Stimulated activated CD8-positive, alpha-beta memory T cell treated with anti-CD3 and anti-CD28 coated beads, Interleukin-7, amount 100 ng/mL, for 4 hours (primary cell): ENCODE measurements at places on chromosomes 16 and 17.

DNA sequence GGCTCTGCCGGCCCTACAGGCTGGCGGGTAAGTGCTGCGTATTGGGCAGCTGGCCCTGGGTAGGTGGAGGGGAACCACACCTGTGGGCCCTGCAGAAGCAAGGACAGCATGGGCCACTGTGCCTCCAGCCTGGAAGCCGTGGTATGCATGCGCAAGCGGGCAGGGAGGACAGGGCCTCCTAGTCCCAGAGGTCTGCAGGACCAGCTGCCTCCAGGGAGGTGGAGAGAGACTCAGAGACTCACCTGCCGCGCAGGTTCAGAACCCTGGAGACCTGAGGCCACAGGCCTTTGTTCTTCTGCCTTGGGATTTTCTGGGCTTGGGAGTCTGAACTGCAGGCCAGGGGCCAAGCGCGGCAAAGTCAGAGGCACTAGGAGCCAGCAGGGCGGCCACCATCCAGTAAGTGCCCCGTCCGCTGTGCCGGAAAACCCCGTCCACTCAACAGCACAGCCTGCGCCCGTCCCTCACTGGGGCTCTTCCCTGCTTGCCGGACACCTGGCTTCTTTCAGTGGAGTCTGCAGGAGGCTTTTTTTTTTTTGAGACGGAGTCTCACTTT is 8.8 kb upstream of the RAB40C start:
- DNase-seq = no peak

- no peak for DNase-seq
Observed at GRCh38 chr17:19363460-19364035, 1.0 kb upstream of the B9D1 start.

- no peak for DNase-seq
Observed at GRCh38 chr17:78211032-78211431, 3.0 kb upstream of the BIRC5 start.

DNA sequence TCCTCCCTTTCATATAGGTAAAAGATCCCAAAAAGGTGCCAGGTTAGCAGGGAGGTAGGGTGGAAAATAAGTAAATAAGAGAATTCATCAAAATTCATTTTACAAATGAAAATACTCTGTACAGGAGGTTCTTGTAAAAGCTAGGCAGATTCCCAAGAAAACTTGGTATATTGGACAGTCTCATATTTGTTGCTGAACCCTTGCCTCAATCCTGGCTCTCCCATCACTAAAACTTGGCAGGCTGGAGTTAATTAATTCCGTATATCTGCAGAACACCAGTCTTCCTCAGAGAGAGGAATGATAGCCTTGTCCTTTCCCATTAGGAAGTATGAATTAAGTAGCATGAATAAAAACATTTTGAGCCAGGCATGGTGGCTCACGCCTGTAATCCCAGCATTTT is 66.2 kb upstream of the MTMR4 start:
- DNase-seq = no peak

DNA sequence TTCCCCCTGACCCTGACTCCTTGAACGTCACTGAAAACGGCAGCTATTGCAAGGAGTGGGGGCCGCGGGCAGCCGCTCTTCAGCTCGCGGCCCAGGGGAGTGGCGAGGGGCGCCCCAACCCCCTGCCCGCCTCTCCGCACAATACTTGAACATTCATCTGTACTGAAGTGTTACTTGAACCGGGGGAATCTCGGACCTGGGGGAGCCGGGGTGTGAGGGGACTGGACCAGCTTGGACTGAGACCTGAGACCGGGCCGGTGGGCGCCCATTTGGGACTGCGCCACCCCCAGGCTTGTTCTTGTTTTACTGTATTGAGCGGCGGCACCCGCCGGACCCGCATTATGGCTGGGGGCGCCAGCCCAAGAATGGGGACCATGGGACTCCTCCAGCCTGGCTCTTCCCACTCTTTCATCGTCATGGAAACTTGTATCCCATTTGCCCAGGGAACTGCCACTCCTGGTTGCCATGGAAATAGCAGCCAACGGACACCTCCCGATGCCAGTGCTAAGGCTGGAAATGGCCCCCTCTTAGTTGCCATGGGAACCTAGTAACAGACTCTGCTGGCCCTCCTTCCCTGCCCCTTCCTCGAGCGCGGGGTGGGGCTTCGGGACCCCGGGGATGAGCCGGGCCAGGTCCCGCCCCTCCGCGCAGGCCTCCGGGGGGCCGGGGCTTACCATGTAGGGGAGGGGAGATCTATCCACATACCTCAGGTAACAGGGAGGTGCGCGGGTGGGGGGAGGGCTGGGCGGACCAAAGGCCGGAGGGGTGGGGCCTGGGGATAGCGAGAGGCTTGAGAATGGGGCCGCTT is 805 bp upstream of the ORAI3 start:
- DNase-seq = no peak

DNA sequence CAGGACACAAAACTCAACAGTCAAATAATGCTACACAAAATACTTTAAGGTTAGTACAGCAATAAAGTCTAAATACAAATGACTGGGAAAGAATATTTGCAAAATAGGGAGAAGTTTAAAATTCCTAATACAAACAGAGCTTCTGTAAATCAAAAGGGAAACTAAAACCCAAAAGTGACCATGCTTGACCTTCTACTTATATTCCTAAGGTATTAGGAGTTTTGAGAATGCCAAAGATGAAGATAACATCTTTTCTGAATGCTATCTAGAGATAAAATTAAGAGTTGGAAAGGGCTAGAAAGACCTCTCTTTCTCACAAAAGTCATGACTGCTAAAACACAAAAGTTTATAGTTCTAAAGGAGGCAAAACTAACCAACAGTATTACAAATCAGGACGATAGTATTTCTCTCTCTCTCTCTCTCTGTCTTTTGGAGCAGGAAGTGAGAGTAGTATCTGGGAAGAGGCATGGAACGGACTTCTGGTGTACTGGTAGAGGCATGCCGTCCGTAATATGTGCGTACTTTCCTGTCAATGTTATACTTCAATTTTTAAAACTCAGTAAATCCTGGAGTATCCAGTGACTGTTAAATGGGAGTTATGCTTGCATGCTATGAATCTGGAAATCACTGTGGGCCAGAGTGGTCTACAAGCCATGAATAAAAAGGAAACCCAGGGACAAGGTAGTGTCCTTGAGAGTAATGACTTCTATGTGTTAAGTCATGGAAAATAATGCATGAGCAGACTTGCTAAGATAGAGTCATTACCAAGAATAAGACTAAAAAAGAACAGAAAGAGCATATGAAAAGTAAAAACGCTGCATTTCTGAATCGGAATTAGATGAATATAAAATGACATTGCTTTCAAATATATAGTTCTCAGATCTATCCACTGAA is 49.7 kb upstream of the ANKFY1 start:
- DNase-seq = no peak

DNA sequence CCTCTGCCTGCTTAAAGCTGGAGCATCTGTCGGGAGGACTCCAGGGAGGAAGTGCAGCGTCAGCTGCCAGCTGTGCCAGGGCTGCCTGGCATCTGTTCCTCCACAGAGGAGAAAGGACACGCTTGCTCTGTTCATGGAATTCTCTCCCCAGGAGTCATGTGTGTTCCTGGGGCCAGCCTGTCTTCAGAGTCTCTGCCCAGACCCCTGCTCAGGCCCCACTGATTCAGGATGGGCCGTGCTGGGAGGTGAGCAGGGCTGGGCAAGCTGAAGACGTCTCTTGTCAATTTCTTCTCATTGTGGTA is 24.2 kb downstream of the CRISPLD2 start:
- no peak for DNase-seq

DNA sequence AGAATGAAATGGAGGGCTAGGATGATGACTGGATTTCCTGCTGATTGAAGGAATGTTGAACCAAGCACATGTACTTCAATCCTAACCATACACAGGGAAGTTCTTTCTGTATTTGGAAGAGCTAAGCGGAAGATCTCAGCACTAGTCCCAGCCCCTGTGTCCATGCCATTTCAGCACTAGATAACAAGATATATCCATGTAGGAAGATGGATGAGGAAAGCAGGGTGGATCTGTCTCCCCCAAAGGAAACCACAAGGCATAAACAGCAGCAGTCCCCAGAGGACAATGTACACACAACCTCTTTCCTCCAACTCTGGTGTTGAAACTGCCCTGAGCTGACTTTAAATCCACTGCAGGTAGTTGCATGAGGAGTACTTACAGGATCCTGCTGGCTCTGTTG is 75.1 kb downstream of the GRIN2A start:
- no peak for DNase-seq

DNA sequence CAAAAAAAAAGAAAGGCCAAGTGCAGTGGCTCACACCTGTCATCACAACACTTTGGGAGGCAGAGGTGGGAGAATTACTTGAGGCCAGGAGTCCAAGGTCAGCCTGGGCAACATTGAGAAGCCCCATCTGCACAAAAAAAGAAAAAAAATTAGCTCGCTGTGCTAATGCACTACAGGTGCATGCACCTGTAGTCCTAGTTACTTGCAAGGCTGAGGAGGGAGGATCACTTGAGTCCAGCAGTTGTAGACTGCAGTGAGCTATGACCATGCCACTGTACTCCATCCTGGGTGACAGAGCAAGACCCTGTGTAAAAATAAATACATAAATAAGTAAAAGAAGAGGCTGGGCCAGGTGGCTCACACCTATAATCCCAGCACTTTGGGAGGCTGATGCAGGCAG is 39.7 kb downstream of the DCAKD start:
- DNase-seq = no peak

- DNase-seq = no peak
Observed at GRCh38 chr16:80283466-80284392, 257.1 kb upstream of the DYNLRB2 start.

DNA sequence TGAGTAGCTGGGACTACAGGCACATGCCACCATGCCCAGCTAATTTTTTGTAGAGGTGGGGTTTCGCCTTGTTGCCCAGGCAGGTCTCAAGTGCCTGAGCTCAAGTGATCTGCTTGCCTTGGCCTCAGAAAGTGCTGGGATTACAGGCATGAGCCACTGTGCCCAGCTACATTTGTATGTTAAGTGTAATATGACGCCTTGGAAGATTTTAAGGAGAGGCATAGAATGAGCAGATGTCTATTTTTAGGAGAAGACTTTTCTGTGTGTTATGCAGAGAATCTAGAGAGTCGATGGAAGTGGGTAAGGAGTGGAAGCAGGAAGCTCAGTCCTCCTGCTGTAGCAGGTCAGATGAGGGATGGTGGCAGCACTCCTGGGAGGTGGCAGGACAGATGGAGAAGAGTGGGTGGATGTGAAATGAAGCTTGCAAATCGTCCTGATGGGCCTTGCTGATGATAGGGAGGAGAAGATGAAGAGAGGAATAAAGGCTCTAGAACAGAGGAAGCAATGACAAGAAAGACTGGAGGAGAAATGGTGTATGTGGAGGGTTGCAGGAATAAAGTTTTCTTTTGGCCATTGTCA is 125.3 kb downstream of the SHISA6 start:
- DNase-seq = no peak

DNA sequence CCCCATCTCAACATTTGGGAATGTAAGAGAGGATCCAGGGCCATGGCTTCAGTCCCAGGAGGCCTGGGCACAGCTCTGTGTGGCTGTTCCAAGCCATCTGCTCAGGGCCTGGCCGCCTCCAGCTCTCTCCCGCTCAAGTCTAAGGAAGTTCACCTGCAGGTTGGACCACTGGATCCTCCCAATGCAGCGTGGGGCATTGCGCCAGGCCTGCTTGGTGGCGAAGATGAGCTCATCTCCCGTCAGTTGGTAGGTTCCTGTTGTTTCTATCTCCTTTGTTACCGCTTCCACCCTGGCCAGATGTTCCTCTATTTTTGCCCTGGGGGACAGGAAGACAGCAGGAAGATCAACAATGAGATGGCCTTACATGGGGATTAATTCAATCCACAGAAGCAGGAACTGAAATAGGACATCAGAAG is 17.5 kb downstream of the NOS2 start:
- no peak for DNase-seq

- no peak for DNase-seq
Observed at GRCh38 chr16:85574672-85575475, 38.2 kb upstream of the GSE1 start.

GRCh38 chr16:78098087-78098486 is 1.4 kb upstream of the WWOX start:
- no peak for DNase-seq

GRCh38 chr16:2484898-2485508 is 10.1 kb downstream of the TBC1D24 start:
- no peak for DNase-seq

DNA sequence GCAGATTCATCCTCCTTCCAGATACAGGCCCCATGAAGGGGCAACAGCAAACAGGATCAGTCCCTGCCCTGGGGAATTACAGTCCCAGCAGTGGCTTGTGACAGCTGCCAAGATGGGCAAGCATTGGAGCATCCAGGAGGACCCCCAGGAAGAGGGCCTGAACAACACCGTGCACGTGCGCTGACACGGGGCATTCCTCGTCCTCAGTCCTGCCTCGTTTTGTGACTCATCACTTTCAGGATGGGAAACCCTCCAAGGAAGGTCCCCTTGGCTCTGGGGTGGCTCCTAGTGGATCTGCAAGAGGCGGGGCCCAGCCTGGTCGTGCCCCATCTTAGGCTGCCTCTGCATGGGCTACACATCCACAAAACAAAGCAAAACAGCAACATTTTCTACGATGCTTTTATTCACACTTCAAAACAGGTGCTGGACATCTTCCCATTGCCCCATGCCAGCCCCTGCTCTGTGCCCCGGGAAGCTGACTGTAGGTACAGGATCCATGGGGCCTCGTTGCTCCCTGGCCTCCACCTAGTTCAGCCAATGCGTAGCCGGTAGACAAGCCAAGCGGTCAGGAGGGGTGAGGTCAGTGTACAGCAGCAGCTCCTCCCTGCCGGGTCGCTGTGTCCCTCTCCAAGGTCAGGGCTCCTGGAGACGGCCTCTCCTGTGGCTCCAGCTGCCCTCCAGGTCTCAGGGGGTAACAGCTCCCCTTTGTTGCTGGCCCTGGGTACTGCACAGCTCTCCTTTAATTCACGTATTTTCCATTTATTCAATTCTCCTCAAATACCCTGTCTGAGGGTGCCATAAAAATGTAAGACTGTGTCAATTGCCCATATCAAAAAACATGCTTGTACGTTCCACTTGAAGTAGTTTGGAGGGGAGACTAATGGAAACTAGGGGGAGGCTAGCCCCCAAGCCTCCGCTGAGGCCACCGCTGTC is 32.2 kb downstream of the ACTG1 start:
- no peak for DNase-seq

GRCh38 chr16:12572316-12572985 is 231.2 kb downstream of the CPPED1 start:
- no peak for DNase-seq

GRCh38 chr17:58520843-58521430 is 6.5 kb upstream of the MTMR4 start:
- DNase-seq = no peak

DNA sequence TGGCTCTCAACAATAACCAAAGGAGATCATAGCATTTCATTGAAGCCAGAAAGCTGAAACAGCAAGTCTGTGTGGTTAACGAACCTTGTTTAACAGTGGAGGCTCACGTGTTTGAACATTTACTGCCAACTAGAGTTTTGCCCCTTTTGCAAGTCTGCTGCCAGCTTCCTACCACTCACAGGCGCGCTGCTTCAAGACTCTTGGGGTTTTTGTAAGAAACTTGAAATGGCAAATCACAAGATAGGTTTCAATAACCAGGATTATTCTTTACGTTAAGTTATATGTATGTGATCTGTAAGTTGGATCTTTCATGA is 1.2 kb downstream of the SNTB2 start:
- DNase-seq = no peak
